CD4-positive, alpha-beta T cell treated with Interleukin-4 for 4 hours (primary cell): ENCODE measurements at places on chromosomes 12 and 14.

DNA sequence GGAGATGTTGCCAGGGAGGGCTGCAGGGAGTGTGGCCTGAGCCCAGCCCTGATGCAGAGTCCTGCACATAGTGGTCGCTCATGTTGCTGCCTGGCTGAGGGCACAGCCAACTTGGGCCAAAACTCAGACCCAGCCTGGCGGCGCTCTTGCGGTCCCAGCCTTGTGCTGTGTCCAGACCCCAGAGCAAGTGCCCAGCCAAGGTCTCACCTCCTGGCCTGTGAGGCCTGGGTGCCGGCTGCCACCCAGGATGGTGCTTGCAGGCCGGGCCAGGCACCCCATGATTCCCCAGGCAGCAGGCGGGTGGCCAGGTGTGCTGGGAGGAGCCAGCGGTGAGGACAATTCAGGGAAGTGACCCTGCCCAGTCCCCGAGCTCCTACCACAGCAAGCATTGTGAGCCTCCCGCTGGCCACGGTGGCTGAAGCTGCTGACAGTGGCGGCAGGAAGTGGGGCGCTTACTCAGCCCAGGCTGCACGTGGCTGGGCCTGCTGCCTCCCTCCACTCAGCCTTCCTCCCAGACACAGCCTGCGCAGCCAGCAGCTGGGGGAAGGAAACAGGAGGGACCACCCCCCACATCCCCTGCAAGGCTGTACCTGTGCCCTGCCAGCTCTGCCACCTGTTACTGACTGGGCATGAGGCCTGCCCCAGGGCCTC lies 17.7 kb upstream of the PGF start:
- no peak for DNase-seq

DNA sequence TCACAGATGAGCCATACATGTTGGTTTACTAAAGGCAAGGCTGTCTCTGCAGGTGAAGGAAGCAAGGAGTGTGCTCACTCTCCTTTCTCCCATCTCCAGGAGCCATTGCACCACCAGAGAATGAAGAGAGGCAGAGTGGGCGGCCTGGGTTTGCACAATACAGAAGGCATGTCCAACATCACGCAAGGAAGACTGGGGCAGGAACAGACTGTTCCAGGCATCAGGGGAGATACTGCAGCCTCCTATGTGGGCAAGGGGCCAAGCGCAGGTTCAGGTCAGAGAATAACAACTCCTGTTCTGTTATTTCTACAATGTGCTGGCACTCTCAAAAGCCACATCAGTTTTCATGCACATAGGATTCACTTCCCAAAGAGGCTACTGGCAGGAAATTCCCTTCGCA lies 1.7 kb upstream of the TMEM229B start:
- DNase-seq, result no peak

DNA sequence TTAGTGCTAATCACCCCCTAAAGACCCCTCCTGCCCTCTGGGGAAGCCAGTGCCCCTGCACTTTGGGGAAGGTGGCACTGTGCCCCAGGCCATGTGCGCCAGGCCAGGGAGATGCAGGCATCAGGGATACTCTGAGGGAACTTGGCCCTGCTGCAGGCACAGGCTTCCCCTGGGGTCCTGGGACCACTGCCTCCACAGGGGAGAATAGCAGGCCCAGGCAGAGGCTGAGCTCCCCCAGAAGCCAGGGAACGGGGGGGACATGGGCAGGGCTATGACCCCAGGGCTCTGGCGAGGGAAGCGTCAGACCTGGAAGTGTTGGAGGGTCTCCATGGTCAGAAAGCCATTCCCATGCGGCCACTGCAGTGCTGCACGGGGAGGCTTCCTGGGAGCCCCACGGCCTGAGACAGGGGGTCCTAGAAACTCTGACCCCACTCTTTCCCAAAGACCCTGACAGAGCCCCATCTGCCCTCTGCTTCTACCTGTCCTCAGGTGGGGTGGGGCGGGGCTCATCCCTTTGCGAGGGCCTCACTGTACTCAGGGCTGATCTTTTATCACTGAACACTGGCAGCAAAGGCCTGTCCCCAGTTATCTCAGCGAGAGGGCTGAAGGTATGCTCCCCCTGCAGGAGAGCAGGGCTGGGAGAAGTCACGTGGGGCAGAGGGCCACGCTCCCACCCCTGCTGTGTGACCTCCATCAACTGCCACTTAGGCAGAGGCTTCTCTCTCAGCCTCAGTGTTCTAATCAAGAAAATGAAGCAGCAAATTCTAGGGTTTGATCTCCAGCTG lies 160.0 kb downstream of the CALM1 start:
- DNase-seq, result no peak

- no peak for DNase-seq
Measured at GRCh38 chr14:88326352-88327103, 3.5 kb upstream of the KCNK10 start.

- no peak for DNase-seq
Measured at GRCh38 chr12:132429602-132429945, 60.4 kb upstream of the FBRSL1 start.

- DNase-seq, result no peak
Measured at GRCh38 chr14:43548368-43548767, 958.7 kb downstream of the FSCB start.

DNA sequence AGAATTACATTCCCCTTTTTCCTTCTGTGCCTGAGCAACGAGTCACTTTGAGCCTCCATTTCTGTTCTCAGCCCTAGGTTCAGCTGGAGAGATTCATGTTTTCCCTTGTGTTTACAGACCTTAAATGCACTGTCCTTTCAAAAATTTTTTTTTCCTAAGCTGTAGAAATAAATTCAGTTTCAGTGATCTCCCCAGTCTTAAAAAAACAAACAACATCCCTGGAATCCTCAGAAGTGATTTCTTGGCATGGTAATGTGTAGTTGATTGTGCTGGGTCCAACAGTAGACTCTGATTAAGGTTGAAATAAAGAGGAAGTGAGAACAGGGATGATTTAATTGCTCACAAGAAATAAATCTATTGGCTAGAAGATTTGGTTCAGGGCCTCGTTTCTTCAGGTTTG lies 89.3 kb downstream of the NTN4 start:
- no peak for DNase-seq

DNA sequence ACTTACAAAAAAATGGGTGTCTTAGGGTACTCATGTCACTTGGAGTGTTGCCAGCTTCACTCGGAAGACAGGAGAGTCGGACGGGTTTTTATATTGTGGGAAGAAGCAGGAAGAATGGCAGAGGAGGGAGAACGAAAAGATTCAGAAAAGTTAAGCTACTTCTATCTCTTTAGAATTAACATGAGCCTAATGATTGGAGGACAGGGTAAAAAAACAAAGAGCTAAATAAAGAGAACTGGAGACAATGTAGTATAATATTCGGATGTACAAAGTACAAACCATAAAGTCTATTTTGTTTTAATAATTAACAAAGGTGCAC lies 43.9 kb downstream of the EFCAB11 start:
- no peak for DNase-seq

- DNase-seq, result no peak
Measured at GRCh38 chr12:2648406-2648805, 146.4 kb upstream of the FKBP4 start.

GRCh38 chr12:113161415-113162016 lies 12.0 kb downstream of the CFAP73 start:
- DNase-seq, result no peak

- DNase-seq, result peak; percentile 23
Measured at GRCh38 chr12:48934312-48934706, 9.0 kb upstream of the FKBP11 start.

DNA sequence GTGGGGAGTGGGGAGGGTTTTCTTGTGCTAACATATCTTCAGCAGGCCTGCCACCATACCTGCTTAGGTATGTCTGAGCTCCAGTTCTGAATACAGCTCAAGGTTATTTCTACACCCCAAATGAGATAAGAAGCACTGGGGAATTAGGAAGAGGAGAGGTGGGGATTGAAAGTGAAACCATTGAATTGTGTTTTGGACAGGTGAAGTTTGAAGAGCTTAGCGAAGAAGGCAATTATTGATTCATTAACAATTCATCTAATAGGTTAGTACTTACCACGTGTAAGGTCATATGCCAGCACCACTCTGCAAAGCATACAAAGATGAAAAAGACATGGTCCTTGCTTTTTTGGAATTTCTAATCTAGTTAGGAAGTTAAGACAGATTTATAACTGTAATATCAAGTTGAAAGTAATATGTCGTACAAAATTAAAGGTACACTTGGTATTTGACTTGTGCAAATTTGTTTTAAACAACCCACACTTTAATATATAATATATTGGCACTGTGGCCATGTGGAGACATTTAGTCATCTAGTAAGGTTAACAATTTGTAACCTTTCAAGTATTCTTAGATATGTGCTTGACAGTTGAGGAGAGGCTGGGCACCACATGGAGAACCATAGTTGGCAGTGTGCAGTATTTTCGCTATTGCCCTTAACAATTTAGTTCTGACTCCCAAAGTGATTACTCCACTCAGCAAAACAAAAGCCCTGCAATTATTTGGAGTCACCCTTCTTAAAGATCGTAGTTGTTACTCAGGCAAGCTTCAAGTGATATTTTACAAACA lies 3.6 kb downstream of the SMCO3 start:
- no peak for DNase-seq

GRCh38 chr14:77120771-77121743 lies 20.5 kb downstream of the ZDHHC22 start:
- DNase-seq, result peak; percentile 49

GRCh38 chr14:105487449-105487985 lies 831 bp downstream of the CRIP1 start:
- peak; percentile 78 for DNase-seq

DNA sequence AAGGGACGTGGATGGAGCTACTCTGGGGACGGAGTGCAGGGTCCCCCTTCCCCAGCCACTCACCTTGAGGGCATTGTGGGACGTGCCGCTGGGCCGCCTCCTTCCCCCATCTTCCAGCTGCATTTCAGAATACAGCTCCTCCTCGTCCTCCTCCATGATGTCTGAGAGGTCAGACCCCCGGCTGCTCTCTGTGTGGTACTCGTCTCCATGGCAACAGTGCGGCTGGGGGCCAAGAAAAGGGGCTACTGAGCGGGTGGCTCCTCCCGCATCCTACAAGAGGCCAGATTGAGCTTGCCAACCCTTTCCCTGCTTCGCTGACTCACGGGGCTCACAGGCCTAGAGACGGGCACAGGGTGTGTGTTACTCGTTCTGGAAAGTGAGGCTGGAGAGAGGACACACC lies 90.4 kb downstream of the PIWIL1 start:
- no peak for DNase-seq

DNA sequence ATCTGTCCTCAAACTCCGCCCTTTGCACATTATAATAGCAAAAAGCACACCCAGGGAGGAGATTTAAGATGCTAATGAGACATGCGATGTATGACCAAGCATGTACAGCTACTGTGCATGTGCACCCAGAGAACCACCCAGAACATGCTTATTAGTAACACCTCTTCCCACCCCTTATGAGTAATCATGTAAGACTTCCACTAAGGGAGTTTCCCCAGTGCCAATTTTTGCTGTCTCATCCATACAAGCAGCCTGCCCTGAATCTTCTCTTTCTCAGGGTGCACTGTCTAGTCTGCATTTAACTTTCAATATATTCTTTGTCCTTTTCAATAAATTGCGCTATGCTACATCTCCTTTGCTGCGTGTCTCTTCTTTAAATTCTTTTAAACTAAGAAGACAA lies 830.0 kb upstream of the NOVA1 start:
- DNase-seq, result no peak

- no peak for DNase-seq
Measured at GRCh38 chr12:69619050-69619449, 8.3 kb upstream of the LRRC10 start.

DNA sequence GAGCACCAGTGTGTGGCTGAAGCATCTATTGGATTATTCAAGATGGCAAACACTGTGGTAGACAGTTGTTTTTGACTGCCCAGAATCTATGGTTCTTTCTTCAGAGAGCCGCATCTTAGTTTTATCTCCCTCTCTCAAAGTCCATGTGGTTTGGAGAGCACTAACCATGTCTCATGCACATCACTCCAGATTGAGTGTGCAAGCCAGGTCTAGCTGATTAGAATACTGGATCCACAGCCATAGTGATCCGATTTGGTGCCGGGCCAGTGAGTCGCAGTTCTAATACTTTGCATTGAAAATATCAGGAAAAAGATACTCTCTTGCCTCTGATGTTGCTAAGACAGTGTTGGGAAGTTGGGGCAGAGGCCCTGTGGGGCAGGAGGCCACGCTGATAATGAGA lies 4.6 kb upstream of the SBNO1 start:
- no peak for DNase-seq

DNA sequence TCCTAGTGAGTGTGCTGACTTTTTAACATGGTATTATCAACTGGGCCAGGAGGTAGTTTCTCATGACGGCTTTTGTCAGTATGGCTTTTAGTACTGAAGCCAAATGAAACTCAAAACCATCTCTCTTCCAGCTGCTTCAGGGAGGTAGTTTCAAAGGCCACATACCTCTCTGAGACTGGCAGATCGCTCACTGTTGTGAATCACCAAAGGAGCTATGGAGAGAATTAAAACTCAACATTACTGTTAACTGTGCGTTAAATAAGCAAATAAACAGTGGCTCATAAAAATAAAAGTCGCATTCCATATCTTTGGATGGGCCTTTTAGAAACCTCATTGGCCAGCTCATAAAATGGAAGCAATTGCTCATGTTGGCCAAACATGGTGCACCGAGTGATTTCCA lies 141.1 kb downstream of the HMGA2 start:
- DNase-seq, result no peak

DNA sequence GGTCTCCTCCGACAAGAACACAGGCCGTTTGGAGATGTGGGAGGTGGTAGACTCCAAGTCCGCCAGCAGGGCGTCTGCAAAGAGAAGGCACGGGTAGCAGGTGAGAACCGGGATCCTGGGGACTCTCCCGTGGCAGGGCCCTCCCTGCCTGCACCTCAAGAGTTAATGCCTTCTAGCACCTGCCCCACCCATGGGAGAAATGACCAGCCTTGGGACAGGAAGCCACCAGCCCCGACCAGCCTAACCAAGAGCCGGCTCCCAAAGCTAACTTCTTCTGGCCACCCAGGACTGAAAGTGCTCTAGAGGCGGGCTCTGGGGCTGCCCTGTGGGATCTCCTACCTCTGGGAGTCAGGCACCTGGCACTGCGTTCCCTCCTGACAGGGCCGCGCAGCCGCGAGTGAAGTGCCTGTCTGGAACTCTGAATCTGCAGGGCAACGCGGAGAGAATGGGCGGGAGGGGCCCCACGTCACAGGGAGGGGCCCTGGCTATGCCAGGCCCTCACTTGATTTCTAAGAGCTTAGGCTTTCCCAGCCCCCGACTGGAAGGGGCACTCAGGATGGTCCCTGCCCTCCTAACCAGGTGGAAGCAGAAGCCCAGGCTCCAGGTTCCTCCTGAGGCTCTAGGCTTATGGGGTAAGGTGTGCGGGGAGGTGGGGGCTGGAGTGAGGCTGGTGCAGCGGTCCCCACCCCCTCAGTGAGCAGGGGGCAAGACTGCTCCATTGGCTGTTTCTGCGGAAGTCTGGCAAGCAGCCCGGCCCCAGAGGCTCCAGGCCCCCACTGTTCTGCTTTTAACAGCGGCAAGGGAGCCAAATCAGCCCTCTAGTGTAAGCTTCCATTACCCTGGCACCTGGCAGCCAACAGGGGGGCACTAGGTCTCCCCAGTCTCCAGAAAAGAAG lies 23.6 kb upstream of the RPLP0 start:
- DNase-seq, result no peak

- DNase-seq, result no peak
Measured at GRCh38 chr12:7869137-7869536, 3.6 kb downstream of the SLC2A14 start.

- no peak for DNase-seq
Measured at GRCh38 chr14:88559852-88560251, 3.0 kb upstream of the ZC3H14 start.

GRCh38 chr12:114913871-114914801 lies 230.2 kb upstream of the TBX3 start:
- DNase-seq, result no peak
